ENCODE measurements at places on chromosomes 16 and 17.

DNA sequence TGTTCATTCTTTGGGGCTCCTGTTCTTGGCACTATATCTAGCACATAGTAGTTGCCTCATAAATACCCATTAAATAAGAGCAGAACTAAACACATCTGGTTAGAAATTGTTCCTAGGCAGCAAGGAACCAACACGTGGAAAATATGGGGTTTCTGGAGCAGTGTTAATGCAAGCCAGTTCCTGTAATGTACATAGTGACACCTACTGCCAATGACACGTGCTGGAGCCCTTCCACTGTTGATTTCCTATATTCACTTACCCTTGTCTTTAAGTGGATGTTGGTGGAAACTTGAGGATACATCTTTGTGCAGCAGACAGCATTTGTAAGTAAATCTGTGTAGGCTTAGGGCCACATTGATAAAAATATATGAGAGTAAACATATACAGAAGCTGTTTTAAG, 1.6 kb upstream of the IRF8 start:
- DNase-seq = no peak

DNA sequence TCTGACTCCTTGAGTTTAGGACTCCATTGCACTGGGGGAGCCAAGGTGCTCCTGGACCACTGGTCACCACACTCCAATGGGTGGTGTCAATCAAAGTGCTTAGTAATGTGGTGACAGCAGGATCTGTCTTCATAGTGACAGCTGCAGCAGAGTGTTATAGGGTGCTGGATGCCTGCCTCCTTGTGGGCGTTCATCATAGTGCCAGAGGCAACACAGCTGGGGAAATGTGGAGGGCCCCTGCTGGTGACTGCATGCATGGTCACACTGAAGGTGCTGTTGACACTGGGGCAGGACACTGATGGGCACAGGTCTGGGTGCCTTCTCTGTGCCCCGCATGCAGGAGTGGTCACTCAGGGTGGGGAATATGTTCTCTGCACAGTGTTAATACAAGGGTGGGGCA, 177.5 kb upstream of the CDH8 start:
- DNase-seq = no peak

DNA sequence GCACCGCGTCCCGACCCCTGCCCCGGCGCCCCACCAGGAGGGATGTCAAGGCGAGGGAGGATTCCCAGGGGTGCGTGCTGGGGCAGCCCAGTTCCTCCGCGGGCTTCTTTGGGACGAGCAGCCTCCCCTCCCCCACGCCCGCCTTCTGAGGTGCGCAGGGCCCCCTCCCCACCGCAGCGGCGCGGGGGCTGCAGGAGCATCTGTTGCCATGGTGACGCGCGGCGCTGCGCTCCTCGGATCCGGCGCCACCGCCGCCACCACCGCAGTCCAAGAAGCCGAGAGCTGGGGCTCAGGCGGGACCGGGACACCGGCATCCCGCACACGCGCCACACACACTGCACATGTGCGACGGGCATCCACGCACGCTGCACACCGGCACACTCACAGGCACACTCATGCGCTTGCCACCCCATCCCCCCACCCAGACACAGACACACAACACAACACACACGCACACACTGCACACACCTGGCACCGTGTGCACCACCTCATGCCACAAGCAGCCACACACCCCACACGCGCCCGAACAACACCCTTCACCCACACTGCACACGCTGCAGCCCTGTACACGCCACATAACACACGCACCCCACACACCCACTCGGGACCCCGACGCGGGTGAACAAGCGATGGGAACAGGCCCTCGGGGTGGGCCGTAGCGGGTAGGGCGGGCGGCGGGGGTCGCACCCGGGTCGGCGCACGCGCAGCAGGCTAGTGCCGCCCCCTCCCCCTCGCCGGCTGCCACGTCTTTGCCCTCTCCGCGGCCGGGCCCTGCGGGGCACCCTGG, 17.0 kb downstream of the ENPP7 start:
- DNase-seq = no peak

DNA sequence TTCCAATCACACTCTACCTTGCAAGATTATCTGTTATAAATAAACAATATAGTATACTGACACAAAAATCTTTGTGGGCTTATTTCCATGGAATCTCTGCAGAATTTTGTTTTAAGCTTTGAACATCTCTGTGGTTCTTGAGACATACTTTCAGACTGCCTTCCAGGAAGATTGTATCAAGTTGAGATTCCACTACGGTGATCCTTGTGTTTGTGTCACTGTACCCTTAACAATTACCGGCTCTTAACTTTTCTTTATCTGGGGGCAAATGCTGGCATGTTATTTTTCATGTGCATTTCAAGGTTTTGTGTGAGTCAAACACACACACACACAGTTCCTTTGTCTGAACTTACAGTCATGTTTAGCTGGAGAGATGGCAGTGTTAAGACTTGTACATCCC, 472.7 kb upstream of the HSBP1 start:
- DNase-seq = no peak

DNA sequence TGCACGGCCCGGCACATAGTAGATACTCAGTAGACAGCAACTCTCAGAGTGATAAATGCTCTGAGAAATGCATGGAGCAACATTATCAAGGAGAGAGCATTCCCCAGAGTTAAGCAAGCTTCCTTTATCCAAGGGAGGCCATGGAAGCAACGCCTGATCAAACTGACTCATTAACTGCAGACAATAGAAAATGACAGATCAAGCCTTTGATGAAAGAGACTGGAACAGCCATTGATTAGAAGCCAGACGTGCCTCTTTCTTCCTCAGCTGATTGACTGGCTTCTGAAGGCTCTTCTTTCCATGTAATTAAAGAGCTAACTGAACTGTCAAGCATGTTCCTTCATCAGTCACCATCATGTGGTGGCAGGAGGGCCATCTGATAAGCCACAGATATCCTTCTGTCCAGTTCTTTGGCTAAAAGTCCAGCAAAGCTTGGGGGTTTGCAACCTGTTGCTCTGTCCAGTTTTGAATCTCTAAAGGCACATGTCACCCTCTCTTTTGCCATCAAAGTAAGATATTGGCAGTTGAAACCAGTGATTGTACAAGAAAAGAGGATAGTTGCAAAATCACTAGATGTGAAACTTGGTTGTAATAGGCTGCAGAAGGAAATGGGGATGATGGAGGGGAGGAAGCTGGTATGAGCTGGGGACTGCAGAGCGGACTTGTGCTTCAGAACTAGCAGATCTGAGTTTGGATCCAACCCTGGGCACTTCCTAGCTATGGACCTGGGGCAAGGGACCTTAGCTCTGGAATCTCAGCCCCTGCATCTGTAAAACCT, 188.0 kb downstream of the HAPSTR1 start:
- no peak for DNase-seq

DNA sequence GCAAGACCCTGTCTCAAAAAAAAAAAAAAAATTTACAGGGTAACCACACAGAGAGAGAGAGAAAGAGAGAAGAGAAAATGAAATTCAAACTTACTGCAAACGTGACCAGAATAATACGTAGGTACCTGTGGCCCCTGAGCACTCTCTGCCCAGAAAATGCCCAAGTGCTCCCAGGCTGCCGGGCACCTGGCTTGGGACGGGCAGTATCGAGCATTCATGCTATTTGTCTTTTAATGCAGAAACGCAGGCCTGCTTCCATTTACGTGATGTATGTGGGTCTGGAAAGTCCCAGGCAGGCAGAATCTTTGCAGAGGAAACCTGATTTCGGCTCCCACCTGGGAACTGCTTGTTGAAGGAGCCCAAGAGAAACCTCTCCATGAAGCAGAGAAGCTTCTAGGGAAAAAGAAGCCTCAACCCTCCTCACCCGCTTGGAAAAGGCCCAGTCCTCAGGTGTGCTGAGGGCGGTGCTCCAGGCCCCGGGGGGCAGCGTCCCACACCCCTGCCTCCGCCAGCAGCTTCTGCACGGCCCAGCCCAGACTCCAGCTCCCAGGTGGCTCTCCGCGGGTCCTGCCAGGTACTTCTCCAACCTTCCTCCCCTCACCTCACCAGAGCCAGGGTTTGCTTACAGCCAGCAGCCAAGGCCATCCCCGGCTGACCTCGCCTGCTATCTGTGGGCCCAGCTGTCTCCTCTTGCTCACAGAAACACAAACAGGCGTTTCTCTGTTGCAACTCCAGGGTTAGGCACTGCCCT, 14.0 kb downstream of the RPH3AL start:
- no peak for DNase-seq

GRCh38 chr16:3681206-3681605, 26.7 kb downstream of the DNASE1 start:
- DNase-seq = no peak

DNA sequence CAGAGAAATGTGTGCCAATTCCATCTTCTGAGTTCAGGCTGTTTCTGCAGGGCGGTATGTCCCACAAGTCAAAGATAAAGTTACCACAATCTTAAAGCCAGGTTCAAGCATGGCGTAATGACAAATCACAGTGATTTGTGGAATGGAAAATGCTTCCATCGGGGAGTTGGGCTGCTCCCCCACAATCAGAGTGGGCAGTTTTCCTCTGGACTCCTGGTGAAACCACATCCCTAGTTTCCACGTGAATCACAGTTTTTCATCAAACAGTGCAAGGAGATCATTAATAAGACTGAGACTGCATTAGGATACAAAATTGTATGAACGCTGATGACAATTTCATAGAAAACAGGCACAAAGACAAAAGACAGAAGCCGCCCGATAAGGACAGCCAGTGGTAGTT, 3.6 kb downstream of the LITAF start:
- no peak for DNase-seq

DNA sequence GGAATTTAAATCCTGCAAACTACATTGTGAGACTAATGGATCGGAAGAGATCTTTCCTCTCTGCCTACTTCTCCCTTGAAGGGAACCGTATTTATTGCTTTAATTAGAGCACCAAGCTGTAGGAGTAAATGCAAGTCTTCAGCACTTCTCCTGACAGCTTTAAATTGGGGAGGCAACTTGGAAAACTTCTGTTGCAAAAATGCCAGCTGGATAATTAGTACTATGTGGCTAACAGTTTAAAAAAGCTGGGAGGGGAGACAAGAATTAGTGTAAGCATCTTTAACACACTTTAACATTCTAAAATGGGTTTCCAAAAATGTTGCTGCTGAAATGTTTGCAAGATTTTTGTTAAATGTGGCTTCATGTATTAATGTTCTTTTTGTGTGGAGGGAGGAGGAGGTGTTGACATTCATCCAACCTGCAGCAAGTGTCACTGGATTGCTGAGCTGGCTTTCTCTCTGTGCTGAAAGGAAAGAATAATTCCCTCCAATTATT, 108.5 kb downstream of the PCTP start:
- no peak for DNase-seq

Data from breast epithelium (tissue), 4 donors.